Karpas-422 (cell line): ENCODE measurements at places on chromosomes 12 and 14. TPM values are rescaled to one million over a fixed set of nuclear protein-coding genes. Genes with fewer than 3 reads are reported as not detected.

GRCh38 chr12:56537546-56537945, 15.9 kb downstream of the RBMS2 start:
- no peak for DNase-seq

DNA sequence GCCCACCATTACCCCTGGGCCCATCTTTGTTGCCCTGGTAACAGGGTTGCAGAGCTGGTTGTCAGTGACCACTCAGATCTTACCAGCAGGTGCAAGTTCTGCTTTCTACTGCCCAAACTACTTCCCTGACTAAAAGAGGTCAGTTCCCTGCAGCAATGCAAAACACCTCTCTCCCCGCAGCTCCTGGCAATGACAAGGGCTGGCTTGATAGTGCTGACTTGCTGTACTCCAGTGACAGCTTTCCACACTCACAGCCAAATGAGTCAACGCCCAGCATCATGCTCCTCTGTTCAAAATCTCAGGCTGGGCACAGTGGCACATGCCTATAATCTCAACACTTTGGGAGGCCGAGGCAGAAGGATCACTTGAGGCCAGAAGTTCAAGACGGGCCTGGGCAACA, 90.6 kb downstream of the CIT start:
- peak; percentile 64 for DNase-seq

DNA sequence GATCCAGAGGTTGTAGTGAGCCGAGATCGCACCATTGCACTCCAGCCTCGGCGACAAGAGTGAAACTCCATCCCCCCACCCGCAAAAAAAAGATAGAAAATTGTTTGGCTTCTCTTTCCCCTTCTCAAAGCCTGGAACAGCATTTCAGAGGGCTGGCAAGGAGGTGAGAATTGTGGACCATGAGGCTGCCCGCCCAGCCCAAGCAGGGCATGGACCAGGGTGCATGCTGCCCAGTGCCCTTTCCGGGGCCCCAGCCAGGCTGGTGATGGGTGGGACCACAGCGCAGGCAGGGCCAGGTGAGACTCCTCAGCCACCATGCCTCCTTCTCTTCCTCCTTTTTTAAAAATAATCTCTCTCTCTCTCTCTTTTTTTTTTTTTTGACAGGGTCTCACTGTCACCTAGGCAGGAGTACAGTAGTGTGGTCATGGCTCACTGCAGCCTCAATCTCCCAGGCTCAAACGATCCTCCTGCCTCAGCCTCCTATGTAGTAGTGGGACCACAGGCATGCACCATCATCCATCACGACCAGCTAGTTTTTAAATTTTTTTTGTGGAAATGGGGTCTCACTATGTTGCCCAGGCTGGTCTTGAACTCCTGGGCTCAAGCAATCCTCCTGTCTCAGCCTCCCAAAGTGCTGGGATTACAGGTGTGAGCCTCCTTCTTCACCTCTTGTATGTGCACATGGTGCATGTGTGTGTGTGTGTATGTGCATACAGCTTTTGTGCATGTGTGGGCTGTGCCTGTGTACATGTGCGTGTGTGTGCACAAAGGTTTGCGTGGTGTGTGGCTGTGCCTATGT, 22.2 kb downstream of the SYNDIG1L start:
- no peak for DNase-seq

- no peak for DNase-seq
These were observed 10.6 kb downstream of the GRIP1 start for GRCh38 chr12:66668311-66668710.

The BCAT1 gene
- total RNA-seq = 183 and 190 TPM in 2 replicates

The AKAP5 gene
- total RNA-seq = 0.22 and 0.56 TPM in 2 replicates
